ENCODE measurements at places on chromosomes 2 and 18.

GRCh38 chr2:71785516-71785981, 332.2 kb downstream of the DYSF start:
- no peak for DNase-seq

DNA sequence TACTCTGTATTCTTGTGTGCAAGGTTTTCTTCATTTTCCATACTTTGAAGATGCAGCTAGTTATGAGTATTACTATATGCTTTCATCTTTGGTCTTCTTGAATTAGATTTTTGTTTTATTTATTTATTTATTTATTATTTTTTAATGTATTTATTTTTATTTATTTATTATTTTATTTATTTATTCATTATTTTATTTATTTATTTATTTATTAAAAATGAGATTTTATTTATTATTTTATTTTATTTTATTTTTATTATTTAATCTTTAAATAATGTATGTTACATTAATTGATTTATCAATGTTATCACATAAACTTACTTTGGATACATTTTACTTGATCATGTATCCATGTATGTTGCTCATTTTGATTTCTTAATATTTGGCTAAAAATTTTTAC, 132.3 kb upstream of the GALNT13 start:
- DNase-seq = no peak

DNA sequence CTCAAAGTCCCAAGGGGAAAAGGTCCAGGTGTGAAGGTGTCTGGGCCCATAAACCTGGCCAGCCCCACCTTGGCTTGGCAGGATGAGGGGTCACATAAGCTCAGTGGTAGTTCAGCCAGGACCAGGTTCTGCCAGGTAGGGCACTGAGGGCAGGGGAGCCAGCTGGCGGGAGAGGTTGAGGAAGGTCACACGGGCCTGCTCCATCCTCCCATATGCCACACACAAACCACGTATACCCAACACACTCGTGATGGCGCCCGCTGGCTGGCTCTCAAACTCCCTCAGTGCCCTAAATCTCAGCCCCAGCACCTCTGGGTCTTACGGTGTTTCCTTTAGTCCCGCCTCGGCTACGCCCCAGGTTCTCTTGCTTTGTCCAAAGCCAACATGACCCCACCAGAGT, 160.5 kb downstream of the ZFP36L2 start:
- no peak for DNase-seq

GRCh38 chr2:189402932-189403331, 38.3 kb upstream of the WDR75 start:
- no peak for DNase-seq

GRCh38 chr18:12606592-12607315, 51.2 kb downstream of the SPIRE1 start:
- no peak for DNase-seq

DNA sequence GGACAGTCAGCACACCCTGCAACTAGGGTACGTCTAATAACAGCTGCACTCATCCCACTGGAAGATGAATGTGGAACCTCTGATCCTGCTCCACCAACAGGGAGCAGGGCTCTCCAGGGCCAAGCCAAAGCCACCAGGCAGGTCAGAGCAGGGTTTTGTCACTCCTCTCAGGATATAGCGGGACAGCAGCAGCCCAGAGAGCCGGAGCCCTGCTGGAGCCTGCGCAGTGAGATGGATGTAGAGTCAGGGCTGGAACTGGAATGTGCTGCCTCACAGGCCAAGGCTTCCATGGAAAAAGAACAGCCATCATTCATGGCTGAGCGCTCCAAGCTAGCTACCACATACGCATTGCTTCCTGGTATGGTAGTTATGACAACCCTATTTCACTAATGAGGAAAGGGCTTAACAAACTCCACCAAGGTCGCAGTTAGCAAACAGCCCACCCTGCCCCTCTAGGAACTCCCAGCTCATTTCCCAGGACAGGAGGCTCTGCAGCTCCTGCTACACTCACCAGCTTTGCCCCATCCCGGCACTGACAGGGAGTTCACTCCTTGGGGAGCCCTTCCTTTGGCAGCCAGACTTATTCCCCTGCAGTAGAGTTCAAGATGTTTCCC, 85.2 kb downstream of the HS1BP3 start:
- no peak for DNase-seq

DNA sequence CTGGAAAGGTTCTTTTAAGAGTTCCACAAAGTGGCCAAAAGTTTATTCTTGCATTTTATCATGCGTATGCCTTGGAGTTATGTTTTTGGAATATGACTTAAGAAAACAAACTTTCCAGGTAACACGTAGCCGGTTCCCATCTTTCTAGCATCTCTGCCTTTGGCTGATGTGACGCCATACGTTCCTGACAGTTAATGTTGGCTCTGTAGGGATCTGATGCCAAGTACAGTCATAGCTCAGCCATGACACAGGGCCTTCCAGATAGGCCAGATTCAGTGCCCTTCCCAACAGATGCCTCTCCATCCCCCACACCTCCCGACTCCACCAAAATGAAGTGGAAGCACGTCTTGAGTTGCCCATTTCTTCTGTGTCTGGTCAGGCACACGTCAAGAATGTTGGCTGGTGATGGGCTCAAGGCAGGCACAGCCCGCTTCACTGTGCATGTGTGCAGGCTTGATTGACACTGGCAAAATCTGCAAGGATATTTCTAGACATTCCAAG, 51.0 kb upstream of the THOC1 start:
- no peak for DNase-seq

DNA sequence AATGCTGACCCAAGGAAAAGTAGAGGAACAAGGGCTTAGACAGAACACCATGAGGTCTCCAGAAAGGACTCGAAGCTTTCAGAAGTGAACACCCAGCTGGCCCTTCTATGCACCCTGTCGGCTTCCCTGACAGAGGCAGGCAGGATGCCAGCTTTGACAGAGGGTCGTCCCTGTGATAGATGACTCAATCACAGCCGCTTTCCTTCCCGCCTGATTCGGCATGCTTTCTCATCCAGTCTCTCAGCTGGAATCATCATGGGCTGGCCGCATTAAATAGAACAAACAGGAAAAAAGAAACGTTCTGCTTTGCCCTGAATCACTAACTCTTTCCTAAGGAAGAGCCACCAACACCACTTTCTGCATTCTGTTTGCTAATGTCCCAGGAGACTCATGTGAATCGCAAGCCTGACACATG, 140.3 kb upstream of the RAB12 start:
- no peak for DNase-seq

GRCh38 chr2:179268277-179268925, 3.8 kb upstream of the SESTD1 start:
- DNase-seq = no peak

DNA sequence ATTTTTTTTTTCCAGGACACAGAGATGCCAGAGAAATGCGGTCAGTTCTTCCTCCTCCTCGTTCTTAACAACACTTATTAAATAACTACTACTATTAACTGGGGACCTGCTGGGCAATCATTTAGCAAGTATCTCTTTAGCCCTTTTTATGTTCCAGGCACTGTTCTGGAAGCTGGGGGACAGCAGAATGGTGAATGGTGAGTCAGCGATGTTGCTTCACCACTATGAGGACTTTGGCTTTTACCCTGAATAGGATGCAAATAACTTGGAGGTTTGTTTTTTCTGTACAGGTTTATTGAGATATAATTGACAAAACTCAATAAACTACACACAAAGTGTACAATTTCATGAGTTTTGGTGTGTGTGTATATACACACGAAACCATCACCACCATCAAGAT, 179.9 kb upstream of the MSH6 start:
- no peak for DNase-seq

DNA sequence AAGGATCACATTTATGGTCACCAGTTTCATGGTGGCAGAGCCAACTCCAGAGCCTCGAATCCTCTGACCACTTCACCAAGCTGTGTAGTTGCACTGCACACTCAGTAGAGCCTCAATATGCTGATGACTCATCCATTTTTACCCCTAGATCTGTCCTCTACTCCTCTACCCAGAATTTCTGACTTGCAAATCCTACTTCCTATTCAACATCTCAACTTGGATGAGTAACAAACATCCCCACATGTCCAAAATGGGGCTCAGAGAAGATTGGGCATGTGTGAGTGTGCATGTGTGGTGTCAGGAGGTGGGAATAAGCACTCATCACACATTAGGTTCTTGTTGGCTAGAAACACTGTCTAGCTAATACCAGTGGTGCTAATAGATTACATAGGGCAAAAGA, 57.8 kb upstream of the IGFBP2 start:
- DNase-seq = no peak

- DNase-seq = no peak
Observed at GRCh38 chr2:119716284-119716672, 37.3 kb downstream of the TMEM177 start.

DNA sequence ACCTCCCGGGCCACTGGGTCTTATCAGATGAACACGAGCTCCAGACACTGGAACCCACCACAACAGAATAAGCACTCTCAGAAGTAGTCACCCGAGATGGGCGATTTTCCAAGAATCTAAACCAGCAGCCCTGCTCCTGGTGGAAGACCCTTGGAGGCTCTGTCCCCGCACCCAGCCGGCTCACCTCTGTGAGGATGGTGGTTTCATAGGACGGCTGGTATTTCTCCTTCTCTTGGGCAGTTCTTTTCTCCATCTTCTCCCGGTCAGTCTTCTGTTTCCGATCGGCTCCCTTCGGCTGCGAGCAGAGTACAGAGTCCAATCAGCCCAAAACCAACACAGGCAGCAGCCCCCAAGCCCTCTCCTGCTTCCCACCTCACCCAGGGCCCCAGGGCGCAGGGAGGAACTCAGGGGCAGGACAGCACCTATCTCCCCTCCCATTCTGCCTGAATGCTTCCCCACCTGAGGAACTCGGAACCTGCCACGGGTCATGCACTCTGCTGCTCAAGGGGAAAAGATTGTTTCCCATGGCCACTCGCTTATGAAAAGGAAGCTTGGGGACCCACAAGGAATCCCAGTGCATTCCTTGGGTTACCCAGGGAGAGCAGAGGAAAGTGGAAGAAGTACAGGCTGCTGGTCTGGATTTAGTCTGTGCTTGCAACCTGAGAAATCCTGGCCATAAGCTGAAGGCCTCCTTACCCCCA, 42.7 kb downstream of the TFCP2L1 start:
- DNase-seq = no peak

DNA sequence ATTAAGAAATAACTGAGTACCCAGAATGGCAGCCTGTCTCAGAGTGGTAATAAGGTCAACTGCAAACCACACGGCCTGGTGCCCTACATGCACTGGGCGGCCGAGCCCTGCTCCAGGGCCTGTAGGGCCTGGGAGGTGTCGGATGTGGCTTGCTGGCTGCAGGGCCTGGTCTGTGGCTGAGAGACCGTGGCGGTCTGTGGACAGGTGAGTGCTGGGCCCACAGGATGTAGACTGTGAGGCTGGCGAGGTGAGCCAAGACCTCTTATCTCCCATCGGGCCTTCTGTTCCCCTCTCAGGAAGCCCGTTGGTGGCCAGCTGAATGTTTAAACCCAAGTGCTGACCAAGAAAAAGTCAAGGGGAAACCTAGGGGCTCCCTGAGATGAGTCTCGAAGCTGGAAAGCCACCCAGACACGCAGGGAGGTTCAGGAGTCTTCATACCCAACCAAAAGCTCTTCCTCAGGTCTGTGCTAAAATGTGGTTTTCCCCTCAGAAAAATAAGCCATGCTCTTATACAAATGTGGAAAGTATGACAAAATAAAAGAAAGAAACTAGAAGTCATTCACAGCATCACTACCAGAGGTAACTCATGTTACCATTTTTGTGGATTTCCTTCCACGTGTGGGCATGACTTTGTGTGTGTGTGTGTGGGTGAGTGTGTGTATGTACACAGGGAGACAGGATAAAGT, 47.7 kb upstream of the CTDP1 start:
- DNase-seq = no peak

- DNase-seq = no peak
Observed at GRCh38 chr18:24947521-24948305, 404.3 kb downstream of the ZNF521 start.

- no peak for DNase-seq
Observed at GRCh38 chr18:51235009-51235789, 37.7 kb upstream of the MEX3C start.

DNA sequence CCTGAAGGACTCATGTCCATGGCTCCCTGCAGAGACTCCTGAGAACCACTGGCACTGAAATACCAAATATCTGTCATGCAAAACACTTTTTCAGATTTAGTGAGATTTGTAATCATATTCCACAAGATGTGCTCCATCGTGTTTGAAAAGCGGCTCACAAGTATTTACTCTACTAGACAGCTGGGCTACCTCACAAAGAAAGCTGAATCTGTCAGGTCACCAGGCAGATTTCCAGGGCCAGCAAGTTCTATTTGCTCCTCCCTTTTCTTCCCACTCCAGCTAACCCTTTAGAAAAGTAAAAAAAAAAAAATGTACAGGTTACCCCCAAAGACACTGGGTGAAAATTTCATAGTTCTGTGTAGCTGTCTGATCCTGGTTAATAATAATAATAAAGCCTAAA, 22.9 kb downstream of the WIPF1 start:
- DNase-seq = no peak

- no peak for DNase-seq
Observed at GRCh38 chr2:236117861-236118269, 50.3 kb downstream of the GBX2 start.

GRCh38 chr2:23803264-23803964, 123.5 kb downstream of the ATAD2B start:
- DNase-seq = no peak

DNA sequence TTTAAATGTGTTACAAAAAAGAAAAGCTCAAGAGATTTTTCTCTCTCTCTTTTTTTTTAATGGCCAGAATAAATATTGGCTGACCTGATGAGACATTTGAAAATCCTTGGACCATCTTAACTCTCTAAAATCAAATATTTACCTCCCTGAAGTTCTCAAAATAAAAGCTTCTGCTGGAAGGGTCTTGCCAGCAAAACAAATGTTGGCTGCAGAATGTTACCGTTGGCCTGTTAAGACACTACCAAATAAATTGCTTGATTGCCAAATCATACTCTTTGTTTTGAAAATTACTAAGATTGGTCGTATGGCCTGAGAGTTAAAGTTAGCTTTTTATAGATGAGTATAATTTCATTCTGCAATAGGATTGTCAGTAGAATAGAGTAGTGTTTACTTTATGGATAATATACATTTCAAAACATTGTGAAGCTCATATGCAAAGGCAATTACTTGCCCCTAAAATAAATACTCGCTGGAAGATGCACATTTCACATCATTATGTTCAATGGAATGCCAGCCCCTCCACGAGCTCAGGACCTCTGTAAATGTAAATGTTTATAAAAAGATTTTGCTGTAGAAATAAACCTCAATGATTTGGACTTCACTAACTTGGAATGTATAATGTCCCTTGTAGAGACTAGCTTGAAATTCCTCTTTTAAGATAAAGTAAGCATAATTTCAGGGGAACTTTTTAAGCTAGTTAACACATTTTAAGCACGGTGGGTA, 193.4 kb downstream of the SOX11 start:
- no peak for DNase-seq

GRCh38 chr18:74468547-74469061, 11.5 kb upstream of the DIPK1C start:
- DNase-seq = no peak

GRCh38 chr18:45538444-45538843, 76.8 kb upstream of the SLC14A2 start:
- no peak for DNase-seq

Data from GM12891 (cell line).